ENCODE measurements at places on chromosomes 13 and 19.

DNA sequence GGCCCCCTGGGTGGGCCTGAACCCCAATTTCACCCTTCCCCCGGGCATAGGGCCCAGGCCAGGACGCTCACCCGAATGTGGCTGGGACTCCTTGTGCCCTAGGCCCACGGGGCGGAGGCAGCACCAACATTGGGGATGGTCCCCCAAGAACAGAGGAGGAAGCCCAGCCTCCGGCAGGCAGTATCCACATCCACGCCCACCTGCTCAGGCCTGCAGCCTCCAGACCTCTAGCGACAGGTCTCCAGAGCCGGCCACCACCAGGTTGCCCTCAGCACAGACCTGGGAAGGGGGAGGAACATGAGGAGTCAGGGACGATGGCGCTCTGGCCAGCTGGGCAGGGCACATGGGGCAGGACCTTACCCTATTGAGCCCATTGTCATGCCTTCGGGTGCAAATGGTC, 1.2 kb downstream of the GNG14 start:
- no peak for DNase-seq

- no peak for DNase-seq
Measured at GRCh38 chr13:98401934-98402333, 175.0 kb downstream of the STK24 start.

DNA sequence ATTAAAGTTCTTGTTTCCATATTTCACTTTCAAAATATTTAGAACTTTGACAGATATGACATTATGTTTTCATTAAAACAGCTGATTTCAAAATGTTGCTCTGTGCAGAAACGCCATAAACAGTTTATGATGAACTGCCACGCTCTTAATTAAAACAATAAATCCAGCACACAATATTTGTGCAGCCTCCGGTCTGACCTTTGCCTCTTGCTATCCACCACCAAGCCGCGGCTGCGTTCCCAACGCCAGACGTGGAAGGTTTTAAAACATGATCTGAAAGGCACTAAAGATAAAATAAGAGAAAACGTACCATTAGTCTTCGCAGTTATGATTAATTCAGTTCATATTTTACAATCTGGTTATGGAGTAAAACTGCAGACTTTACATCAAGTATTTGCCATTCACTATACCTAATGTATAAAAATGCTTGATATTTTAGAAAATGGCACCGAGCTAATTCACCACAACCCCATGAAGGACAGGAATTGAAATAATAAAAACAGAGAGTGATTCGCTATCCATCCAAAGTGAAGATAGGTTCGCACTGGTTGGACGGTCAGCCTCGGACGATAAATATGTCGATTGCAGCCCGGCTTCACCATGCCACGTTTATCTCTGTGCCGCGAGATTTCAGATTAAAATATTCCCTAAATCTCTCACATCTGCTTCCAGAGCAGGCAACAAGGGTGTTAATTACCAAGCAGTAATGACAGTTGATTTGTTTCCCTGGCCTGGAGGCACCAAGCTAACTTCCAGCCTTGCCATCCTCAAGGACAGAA, 103.3 kb upstream of the ZNF507 start:
- DNase-seq: no peak

DNA sequence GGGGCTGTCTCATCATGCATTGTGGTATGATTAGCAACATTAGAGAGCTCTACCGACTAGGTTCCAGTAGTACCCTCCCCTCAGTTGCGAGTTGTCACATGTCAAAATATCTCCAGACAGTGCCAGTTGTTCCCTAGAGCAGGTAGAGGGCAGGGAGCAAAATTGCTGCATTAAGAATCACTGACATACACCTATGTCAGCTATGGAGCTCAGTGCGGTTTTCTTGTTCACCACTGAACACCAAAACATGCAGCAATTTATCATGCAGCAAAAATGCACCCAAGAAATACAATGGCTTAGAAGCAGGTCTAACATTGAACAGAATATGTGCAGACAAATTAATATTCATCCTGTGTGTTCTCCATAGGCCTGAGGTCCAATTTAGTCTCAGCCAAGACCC, 186.9 kb upstream of the STARD13 start:
- DNase-seq: no peak

DNA sequence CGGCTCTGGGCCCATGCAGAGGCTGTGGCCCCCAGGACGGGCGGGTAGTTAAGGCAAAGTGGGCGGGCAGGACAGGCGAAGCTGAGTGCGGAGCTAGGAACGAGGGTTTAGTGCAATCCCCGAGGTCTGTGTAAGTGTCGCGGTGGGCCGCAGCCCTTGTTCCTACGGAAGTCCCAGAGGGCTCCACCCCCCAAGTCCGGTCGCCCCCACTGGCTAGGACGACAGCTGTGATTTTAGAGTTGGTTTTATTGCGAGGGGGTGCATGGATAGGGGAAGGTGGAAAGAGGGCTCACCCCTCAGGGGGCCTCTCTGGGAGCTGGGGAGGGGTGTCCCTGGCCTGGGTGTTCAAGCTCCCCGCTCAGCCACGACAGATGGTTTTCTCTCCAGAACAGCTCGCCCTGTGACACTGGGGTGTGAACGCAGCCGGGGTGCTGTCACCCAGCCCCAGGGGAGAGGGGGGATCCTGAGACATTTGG, 21.7 kb downstream of the ZBTB7A start:
- DNase-seq: no peak

GRCh38 chr13:27728271-27728670, 64.0 kb upstream of the GSX1 start:
- DNase-seq: no peak

Data from GM13976 (cell line).